Iris pigment epithelial cell (primary cell): ENCODE measurements at places on chromosomes 12 and 14.

DNA sequence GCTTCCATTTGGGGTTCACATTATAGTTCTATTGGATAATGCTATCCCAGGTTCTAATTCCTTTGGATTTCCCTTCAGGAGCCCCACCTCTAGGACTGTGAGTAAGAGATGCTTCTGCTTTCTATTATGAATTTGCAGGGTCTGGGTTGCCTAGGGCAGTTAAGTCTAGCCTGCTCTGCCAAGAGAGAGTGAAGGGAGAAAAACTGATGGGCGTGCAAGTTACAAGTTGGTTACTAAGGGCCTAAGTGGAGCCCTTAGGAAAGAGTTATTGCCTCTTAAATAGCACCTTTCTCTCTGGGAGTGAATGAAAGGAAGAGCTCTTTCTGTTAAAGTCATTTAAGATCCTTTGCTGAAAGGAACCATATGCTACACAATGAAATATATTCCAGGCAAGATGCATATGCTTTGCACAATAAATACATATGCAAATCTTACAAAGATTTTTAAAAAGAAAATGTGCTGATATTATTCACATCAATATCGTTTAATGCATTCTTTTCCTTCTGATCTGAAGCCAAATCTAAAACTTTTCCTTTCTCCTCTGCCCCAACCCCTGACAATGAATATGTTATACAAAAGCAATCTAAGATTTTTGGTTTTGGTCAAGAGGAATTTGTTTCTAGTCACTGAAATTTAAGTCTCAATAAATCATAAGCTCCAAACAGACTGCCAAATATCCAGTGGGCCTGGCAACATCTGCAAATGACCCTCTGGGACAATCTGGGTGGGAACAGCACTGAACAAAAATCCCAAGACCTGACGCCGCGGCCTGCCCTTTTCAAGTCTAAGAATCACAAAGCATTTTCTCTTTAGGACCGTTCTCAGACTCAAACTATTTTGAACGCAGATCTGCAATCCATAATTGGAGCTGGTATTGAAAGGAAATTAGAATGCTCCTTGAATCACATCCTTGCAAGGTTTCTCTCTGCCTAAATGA lies 586.7 kb downstream of the ETNK1 start:
- no peak for DNase-seq

- DNase-seq, result peak; percentile 81
These were observed 128.4 kb downstream of the METTL25 start for GRCh38 chr12:82486524-82487235.

GRCh38 chr14:87087881-87088280 lies 905.1 kb downstream of the GALC start:
- DNase-seq, result no peak

GRCh38 chr12:40692765-40693206 lies 547 bp downstream of the CNTN1 start:
- no peak for DNase-seq

- DNase-seq, result no peak
These were observed 171.2 kb downstream of the ERC1 start for GRCh38 chr12:1162081-1162760.

GRCh38 chr14:54686871-54687749 lies 120.2 kb downstream of the SAMD4A start:
- no peak for DNase-seq

GRCh38 chr14:75866970-75867369 lies 114.8 kb downstream of the TGFB3 start:
- no peak for DNase-seq

DNA sequence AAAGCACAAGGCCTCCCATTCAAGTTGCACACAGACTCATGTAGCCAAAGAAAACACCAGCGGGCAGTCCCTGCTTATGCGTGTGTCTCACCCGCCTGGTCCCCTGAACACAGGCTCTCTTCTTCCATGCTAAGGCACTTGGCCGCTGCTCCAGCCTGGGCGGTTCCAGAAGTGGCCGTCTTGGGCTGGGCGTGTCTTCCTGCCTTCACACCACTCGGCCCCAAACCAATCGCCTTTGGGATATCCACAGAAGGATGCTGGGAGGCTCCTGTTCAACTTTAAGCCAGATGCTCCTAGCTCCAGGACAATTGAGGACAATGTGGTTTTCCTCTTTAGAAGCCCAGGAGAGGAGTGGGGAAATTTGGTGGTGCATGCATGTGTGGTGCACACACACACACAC lies 2.2 kb downstream of the SCARB1 start:
- peak; percentile 70 for DNase-seq
